ENCODE measurements at places on chromosomes 4 and X.

GRCh38 chrX:9352243-9352642, 112.6 kb upstream of the TBL1X start:
- no peak for DNase-seq

GRCh38 chr4:113478032-113478431, 283.5 kb downstream of the CAMK2D start:
- no peak for DNase-seq

DNA sequence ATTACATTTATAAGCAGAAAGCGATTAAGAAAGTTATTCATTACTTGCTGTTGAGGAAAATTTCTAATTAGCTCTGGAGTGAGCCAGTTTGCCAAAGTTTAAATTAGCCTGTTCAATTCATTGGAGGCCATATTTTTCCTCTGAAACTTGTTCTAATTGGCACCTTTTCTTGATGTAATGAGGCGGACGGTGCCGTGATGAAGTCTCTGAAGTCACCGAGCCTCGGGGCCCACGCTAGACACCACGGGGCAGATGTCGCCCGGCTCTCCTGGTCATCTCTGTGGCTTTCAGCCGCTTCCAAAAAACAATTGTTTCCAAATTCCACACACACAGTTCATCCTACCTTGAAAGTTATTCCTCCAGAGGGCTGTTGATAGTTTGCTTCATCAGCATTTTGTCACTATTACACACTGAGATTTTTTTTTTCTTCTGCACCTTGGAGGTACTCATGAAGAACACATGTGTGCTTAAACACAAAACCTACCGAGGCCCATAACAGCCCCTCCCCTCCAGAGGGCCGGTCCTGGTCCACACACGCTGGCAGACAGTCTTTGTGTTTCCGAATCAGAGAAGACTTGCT, 3.9 kb upstream of the CTAG2 start:
- DNase-seq, result no peak

DNA sequence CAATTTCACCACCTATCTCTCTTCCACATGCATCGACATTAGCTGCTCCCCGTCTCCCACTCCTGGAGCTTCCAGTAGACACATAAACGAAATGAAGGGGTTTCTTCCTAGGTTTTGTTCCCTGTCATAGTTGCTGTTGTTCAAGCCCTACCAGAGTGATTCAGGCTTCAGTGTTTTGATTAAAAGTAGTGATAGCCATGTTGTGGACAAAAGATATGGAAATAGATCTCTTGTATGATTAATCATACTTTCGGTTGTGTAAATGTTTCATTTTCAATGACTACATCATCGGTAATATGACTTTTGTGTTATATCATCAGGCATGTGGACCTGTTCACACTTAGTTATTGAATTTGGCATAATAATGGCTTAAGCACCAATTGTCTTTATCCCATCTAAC, 96.5 kb upstream of the KLF3 start:
- DNase-seq, result no peak

Measured in fibroblast of upper back skin (primary cell).